ENCODE measurements at places on chromosomes 2 and 18. TPM values are rescaled to one million over a fixed set of nuclear protein-coding genes. Genes with fewer than 3 reads are reported as not detected.

DNA sequence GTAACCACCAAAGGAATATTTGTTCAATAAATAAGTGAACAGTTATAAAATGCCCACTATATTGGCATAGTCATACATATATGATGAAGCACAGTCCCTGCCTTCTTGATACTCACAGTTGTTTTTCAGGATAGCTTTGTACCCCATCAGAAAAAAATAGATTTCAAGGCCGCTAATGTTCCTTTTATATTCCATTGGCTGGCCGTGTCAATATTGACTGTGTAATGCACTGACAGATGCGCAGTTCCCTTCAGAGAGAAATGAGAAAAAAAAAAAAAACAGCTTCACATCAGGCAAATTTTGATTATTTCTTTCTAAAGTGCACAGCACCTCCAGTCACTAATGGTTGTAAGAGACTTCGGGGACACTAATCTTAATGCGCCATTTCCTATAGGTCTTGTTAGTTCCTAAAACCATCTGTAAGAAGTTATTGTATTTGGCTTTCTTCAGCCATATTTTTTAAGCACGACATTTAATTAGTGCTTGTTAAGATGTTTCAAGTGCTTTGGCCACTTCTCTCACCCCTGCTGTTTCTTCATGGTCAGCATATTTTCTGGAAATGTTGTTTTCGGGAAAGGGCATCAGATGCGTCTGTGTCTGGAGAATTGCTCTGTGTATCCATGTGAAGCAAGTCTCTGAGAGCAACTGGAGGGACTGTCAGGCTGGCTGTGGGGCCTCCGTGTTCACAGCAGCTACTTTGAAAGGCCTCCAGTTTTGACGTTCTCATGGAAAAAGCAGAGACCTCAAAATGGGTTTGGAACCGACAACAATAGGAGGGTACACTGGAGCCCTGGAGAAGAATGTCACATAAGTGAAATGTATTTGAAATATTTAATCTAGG lies 378.3 kb downstream of the MTX2 start:
- no peaks in the 10 kb centered on the region for H3K36me3 ChIP-seq

GRCh38 chr2:107806901-107807300 lies 19.8 kb upstream of the RGPD4 start:
- no peaks in the 10 kb centered on the region for H3K36me3 ChIP-seq
- H3K4me3 ChIP-seq, result no peak overlapping the region
- no peak overlapping the region for H3K27ac ChIP-seq
- DNase-seq, result no peak

- no peaks in the 10 kb centered on the region for H3K4me1 ChIP-seq
- DNase-seq, result no peak
- H3K27me3 ChIP-seq, result no peaks in the 10 kb centered on the region
- H3K27ac ChIP-seq, result no peak overlapping the region
- no peaks in the 10 kb centered on the region for H3K36me3 ChIP-seq
- no peak overlapping the region for H3K4me3 ChIP-seq
Observed at GRCh38 chr2:16253291-16253690, 312.9 kb downstream of the MYCN start.

DNA sequence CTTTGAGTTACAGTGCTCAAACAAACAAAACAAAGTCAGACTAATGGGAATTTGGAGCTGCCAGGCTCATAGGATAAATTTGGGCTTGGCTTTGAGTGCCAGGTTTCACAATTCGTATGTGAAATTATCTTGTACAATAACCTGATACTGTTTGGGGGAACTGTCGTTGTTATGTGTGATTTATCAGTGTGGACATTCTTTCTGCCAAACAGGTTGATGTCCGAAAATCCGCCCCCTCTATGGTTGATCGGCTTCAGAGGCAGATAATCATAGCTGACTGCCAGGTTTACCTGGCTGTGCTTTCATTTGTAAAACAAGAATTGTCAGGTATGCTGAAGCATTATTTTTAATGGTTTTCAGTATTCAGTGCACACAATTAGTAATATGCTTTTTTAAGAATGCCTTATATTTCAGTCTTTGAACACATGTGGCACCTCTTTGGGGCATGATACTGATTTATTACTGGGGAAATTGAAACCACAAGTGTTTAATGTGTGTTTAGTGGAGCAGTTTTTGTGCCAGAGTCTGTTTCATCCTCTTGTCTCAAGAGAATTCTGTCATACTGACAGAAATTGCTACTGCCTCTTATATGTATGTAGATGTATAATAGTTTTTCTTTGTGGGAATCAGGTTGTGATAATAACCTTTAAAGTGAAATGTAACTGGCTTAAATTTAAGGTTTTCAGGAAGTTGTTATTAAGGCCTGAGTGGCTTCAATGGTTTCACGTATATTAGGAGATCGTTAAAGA lies 54.6 kb downstream of the TTC39C start:
- DNase-seq, result no peak
- H3K27me3 ChIP-seq, result no peaks in the 10 kb centered on the region
- peaks cover 21% of the 10 kb centered on the region for H3K36me3 ChIP-seq

DNA sequence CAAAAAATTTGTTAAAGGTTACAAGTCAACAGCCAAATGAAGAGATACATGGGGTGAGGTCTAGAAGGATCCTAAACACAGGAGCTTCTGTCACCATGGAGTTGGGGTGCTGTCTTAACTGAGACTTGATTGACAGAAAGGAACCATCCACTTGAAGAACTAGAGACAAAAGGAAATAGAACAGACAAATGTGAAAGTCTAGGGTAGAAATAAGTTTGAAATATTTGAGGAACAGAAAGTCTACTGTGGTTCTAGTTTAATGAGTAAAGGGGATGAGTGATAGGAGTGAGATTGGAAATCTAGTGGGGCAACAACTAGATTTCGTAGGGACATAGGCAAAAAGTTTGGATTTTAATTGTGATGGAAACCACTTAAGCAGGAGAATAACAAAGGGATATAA lies 18.7 kb downstream of the RBBP8 start:
- H3K36me3 ChIP-seq, result peaks cover 5% of the 10 kb centered on the region
- no peak overlapping the region for H3K27ac ChIP-seq
- DNase-seq, result no peak

GRCh38 chr2:131588152-131588873 lies 60.6 kb downstream of the CCDC74A start:
- no peaks in the 10 kb centered on the region for H3K4me1 ChIP-seq
- no peaks in the 10 kb centered on the region for H3K36me3 ChIP-seq
- no peak overlapping the region for H3K4me3 ChIP-seq
- H3K27ac ChIP-seq, result no peak overlapping the region

GRCh38 chr2:127776122-127776780 lies 34.7 kb downstream of the WDR33 start:
- no peak overlapping the region for H3K4me3 ChIP-seq
- no peaks in the 10 kb centered on the region for H3K27me3 ChIP-seq
- H3K4me1 ChIP-seq, result peaks cover 8% of the 10 kb centered on the region
- H3K36me3 ChIP-seq, result no peaks in the 10 kb centered on the region
- H3K27ac ChIP-seq, result no peak overlapping the region

- no peaks in the 10 kb centered on the region for H3K36me3 ChIP-seq
- no peak for DNase-seq
- no peak overlapping the region for H3K4me3 ChIP-seq
- H3K4me1 ChIP-seq, result no peaks in the 10 kb centered on the region
- no peaks in the 10 kb centered on the region for H3K27me3 ChIP-seq
Observed at GRCh38 chr2:104804148-104804890, 49.6 kb upstream of the POU3F3 start.

DNA sequence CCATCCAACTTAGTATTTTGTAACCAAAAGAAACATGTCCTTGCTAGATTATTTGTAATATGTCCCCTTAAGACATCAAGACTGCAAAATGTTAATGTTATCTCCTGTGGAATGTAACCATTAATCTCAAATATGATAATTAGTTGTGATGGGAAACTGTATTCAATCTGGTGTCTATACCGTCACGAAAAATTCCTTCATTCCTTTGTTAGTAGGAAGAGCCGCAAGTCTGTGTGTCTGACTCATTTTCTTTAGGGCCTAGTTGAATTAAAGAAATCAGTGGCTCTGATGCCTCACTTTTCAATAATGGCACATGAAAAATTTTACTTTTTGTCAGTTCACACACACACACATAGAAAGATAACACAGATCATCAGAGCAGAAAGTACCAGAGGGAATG lies 127.1 kb upstream of the CHAC2 start:
- no peaks in the 10 kb centered on the region for H3K27me3 ChIP-seq
- no peak overlapping the region for H3K27ac ChIP-seq
- no peak overlapping the region for H3K4me3 ChIP-seq
- H3K36me3 ChIP-seq, result no peaks in the 10 kb centered on the region
- H3K4me1 ChIP-seq, result no peaks in the 10 kb centered on the region

DNA sequence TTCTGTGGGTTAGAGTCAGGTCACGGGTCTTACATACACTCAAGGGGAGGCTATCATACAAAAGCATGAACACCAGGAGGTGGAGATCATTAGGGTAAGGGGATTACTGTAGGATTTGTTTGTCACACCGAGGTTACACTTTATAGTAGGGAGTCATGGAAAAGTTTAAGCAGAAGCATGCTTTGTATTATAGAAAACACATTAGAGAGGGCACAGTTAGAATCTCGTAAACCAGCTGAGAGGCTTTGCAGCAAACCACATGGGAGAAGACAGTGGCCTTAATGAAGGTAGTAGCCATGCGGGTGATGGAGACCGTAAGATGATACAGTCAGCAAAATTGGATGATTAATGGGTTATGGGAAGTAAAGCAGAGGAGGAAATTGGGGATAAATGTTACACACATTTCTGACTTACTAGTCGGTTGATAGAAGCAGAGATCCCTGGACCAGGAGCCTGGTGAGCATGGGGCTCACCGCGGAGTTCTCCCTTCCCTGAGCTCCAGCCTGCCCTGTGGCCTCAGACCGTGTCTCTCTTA lies 75.6 kb downstream of the MAPRE2 start:
- H3K36me3 ChIP-seq, result peaks cover 10% of the 10 kb centered on the region
- H3K27me3 ChIP-seq, result no peaks in the 10 kb centered on the region
- H3K4me1 ChIP-seq, result peaks cover 18% of the 10 kb centered on the region
- no peak for DNase-seq
- H3K27ac ChIP-seq, result no peak overlapping the region
- no peak overlapping the region for H3K4me3 ChIP-seq

- H3K36me3 ChIP-seq, result no peaks in the 10 kb centered on the region
- H3K4me3 ChIP-seq, result no peak overlapping the region
- no peaks in the 10 kb centered on the region for H3K4me1 ChIP-seq
- no peaks in the 10 kb centered on the region for H3K27me3 ChIP-seq
- no peak overlapping the region for H3K27ac ChIP-seq
Observed at GRCh38 chr2:226701052-226701451, 98.6 kb downstream of the IRS1 start.

The C2orf80 gene
- not detected for polyA plus RNA-seq

GRCh38 chr2:133331436-133331835 lies 236.8 kb downstream of the NCKAP5 start:
- no peaks in the 10 kb centered on the region for H3K36me3 ChIP-seq
- H3K4me3 ChIP-seq, result no peak overlapping the region
- no peak for DNase-seq
- H3K27ac ChIP-seq, result no peak overlapping the region

- peak overlapping the region; percentile 93 for H3K27ac ChIP-seq
- peaks cover 13% of the 10 kb centered on the region for H3K4me1 ChIP-seq
- H3K36me3 ChIP-seq, result no peaks in the 10 kb centered on the region
- no peak for DNase-seq
Observed at GRCh38 chr2:231514951-231515297, 15.3 kb downstream of the NMUR1 start.

GRCh38 chr2:30022444-30023071 lies 101.2 kb upstream of the ALK start:
- H3K27ac ChIP-seq, result no peak overlapping the region
- H3K4me3 ChIP-seq, result no peak overlapping the region
- no peaks in the 10 kb centered on the region for H3K36me3 ChIP-seq

DNA sequence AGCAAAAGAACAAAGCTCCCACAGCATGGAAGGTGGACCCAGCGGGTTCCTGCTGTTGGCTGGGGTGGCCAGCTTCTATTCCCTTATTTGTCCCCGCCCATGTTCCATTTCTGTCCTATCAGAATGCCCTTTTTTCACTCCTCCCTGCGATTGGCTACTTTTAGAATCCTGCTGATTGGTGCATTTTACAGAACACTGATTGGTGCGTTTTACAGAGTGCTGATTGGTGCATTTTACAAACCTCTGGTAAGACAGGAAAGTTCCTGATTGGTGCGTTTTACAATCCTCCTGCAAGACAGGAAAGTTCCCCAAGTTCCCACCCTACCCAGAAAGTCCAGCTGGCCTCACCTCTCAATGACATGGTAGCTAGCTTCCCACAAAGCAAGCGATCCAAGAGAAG lies 40.2 kb upstream of the UGP2 start:
- no peak for DNase-seq
- H3K36me3 ChIP-seq, result no peaks in the 10 kb centered on the region
- H3K4me3 ChIP-seq, result no peak overlapping the region
- no peaks in the 10 kb centered on the region for H3K4me1 ChIP-seq

- no peaks in the 10 kb centered on the region for H3K36me3 ChIP-seq
- no peak for DNase-seq
- no peak overlapping the region for H3K27ac ChIP-seq
- H3K4me3 ChIP-seq, result no peak overlapping the region
- peaks cover 21% of the 10 kb centered on the region for H3K4me1 ChIP-seq
Observed at GRCh38 chr2:171346723-171347557, 86.8 kb downstream of the METTL8 start.

The OTOS gene
- not detected for polyA plus RNA-seq

The PGAP1 gene
- 0.25 TPM for polyA plus RNA-seq

The HOXD1 gene
- not detected for polyA plus RNA-seq

DNA sequence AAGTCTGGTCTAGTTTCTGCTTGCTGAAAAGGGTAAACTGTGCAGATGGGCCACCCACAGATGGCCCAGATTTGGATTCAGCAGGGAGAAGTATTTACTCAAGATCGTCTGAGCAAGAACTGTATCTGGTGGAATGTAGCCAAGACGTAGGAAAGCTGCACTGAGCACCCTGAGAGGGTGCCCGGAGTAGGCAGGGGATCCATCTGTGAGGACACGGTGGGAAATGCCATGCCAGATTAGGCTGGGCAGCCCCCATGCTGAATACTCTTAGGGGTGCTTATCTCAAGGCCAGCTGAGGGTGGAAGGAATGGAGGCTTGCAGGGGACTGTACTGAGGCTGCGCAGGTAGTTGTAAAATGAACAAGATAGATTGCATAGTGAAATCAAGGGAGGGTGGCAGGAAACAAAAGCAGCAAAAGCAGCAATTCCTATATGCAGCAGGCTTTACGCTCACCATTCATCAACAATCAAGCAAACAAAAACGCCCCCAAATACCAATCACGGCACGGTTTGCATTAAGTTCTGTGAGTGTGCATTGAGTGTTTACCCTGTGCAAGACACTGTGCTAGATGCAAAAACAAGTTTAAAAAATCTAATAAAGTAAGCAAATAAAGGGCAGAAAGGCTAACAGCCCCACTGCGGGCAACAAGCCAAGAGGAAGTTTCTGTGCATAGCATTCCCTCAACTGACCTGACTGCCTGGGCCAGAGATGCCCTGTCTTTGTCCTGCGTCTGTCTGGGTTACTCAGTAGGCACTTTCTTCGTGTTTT lies 32.2 kb upstream of the LPIN2 start:
- H3K27me3 ChIP-seq, result no peaks in the 10 kb centered on the region
- no peaks in the 10 kb centered on the region for H3K36me3 ChIP-seq
- no peak for DNase-seq
- no peak overlapping the region for H3K4me3 ChIP-seq

GRCh38 chr18:80200932-80201672 lies 46.2 kb downstream of the PARD6G start:
- H3K27me3 ChIP-seq, result peaks cover under 1% of the 10 kb centered on the region
- H3K36me3 ChIP-seq, result no peaks in the 10 kb centered on the region
- no peak overlapping the region for H3K4me3 ChIP-seq
- H3K4me1 ChIP-seq, result no peaks in the 10 kb centered on the region
- DNase-seq, result no peak
- no peak overlapping the region for H3K27ac ChIP-seq

- H3K4me1 ChIP-seq, result no peaks in the 10 kb centered on the region
- H3K36me3 ChIP-seq, result peaks cover 3% of the 10 kb centered on the region
- no peaks in the 10 kb centered on the region for H3K27me3 ChIP-seq
- no peak for DNase-seq
Observed at GRCh38 chr2:148058641-148059040, 37.8 kb downstream of the MBD5 start.

Data from B cell (primary cell).